NCI-H2171 (cell line): ENCODE measurements at places on chromosomes 6 and 20.

DNA sequence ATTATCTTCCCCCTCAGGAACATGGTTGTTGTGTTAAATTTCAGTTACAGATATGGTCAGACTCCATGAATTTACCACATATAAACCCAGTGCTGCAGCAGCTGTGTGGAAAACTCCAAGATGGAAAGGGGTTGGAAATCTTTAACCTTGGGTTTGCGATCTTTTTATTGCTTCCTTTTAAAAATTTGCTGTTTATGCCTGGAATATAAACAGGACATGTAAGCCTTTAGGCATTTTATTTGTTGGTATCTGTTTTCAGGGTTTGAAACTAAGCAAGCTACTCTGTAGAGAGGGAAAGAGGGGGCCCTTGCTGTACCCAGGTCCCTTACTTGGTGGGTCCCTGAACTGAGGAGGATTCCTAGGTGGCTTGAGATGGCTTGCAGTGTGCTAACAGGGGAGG, 778 bp downstream of the PKIG start:
- no peak for DNase-seq

GRCh38 chr6:30185846-30186484, 22.6 kb downstream of the TRIM15 start:
- DNase-seq: no peak

GRCh38 chr6:134593887-134594286, 276.0 kb upstream of the SGK1 start:
- DNase-seq: no peak

DNA sequence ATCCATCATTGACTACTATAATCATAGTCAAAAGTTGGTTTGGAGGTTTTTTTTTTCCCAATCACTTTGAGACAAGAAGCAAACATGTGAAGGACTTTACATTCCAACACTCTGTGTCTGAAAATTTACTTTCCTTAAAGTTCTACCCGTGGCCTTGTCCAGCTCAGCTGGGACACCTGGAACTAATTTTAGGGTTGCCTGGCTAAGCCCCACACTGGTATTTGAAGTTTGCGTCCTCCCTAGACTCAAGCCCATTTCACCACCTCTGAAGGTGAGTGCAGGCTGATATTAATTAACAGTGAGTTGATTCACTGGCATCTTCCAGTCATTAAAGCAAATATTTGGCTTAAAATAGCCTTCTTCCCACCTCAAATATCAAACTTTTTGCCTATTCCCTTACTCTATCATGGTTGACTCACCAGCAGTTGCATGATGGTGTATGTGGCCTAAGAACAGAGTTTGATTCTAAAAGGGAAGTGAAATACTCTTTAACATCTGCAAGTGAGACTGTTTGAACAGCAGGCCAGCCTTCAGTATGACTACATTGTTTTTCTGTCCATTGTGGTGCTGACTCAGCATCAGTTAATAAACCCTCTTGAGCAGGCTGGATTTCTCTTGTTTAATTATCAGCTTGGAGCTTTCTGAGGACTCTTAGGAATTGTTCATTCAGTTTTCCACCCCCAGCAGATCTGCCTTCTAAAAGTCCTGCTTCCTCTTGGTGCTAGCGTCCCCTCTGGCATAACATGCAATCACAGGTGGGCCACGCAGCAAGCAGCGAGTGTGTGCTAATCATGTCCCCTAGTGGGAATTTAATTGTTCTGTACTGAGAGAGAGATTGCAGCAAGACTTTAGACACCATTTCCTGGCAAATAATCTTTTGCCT, 1.8 kb upstream of the PRDM1 start:
- DNase-seq: no peak

DNA sequence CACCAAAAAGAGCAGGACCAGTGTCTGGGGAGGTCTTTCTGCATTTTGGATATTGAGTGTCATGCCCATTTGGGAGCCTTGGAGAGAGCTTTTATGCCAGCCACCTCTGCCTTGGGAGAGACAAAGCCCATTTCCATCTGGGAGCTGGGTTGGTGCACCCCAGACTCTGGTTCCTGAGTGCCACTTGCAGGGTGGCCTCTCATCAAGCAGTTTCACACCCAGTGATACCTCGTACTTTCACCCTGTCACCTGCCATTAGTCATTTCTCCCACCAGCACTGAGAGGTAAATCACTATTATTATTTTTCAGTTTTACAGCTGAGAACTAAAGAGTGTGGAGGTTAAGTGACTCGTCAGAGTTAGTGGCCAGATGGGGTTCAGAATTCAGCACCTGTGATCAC, 94.7 kb downstream of the PTPRT start:
- DNase-seq: no peak
